ENCODE measurements at places on chromosomes 2 and 18. TPM values are rescaled to one million over a fixed set of nuclear protein-coding genes. Genes with fewer than 3 reads are reported as not detected.

GRCh38 chr2:241859436-241860183 is 916 bp upstream of the PDCD1 start:
- no peaks in the 10 kb centered on the region for H3K36me3 ChIP-seq
- H3K4me1 ChIP-seq, result peaks cover 5% of the 10 kb centered on the region
- H3K27ac ChIP-seq, result no peak overlapping the region

DNA sequence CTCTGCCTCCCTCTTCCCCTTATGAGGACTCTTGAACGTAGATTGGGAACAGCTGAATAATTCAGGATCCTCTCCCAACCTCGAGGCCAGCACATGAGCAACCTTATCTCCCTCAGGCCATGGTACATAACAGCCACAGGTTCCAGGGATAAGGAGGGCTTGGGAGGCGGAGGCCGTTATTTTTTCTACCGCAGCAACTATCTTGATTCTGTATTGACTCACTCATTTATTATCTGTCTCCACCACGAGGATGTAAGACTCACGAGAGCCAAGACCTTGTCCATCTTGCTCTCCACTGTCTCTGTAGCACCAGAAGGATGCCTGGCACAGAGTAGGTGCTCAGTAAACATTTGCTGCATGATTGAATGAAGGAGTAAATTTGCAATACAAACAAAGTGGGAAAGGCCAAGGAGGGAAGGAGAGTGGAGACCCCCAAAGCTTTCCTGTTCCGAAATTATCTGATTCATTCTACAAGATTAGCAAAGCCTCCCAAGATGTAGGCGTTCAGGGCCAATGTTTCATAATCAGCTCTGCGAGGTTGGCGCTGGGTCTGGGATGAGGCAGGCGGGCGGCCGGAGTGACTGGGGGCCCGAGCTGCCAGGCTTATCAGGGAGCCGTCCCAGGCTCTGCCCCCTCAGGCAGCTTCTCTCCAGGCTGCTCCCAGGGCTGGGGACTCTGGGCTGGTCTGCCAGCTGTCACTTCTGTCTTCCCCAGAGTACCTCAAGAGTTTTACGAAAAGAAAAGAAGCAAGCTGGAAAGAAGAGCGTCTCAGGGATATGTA is 31.6 kb downstream of the INPP5D start:
- DNase-seq, result no peak
- H3K36me3 ChIP-seq, result no peaks in the 10 kb centered on the region
- H3K27ac ChIP-seq, result no peak overlapping the region
- no peak overlapping the region for H3K4me3 ChIP-seq

GRCh38 chr2:20164061-20164733 is 60.7 kb downstream of the SDC1 start:
- no peak overlapping the region for H3K4me3 ChIP-seq
- H3K27ac ChIP-seq, result no peak overlapping the region
- no peaks in the 10 kb centered on the region for H3K27me3 ChIP-seq
- DNase-seq, result peak; percentile 50
- peaks cover 17% of the 10 kb centered on the region for H3K4me1 ChIP-seq
- H3K36me3 ChIP-seq, result no peaks in the 10 kb centered on the region

DNA sequence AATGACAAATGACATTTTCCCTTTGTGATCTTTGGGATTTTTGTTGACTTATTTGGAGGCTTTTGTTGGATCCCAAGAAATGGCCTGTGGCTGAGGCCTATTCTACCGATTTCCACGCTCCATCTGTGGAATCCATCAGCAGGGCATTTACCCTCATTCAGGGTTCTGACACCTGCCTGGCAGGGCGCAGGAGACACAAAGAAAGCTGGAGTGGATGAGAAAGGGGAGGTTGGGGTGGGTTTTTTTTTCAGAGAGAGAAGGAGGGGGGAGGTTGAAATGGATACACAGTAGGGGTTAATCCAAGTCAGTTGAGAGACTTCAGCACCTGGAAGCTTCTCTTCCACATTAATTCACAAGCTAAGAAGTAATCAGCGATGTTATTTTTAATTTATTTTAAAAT is 59.7 kb downstream of the PAX3 start:
- no peak for DNase-seq
- no peaks in the 10 kb centered on the region for H3K4me1 ChIP-seq
- H3K36me3 ChIP-seq, result no peaks in the 10 kb centered on the region
- H3K4me3 ChIP-seq, result no peak overlapping the region
- H3K27ac ChIP-seq, result no peak overlapping the region

- no peak overlapping the region for H3K27ac ChIP-seq
- DNase-seq, result peak; percentile 34
- no peak overlapping the region for H3K4me3 ChIP-seq
- no peaks in the 10 kb centered on the region for H3K27me3 ChIP-seq
- no peaks in the 10 kb centered on the region for H3K4me1 ChIP-seq
- no peaks in the 10 kb centered on the region for H3K36me3 ChIP-seq
These were observed 25.4 kb downstream of the PTGR3 start for GRCh38 chr18:75183524-75183923.

The XIRP2 gene
- total RNA-seq, result not detected

GRCh38 chr2:46570396-46570795 is 91.0 kb downstream of the TMEM247 start:
- H3K27me3 ChIP-seq, result no peaks in the 10 kb centered on the region
- no peak overlapping the region for H3K4me3 ChIP-seq
- DNase-seq, result no peak
- H3K36me3 ChIP-seq, result no peaks in the 10 kb centered on the region

GRCh38 chr2:143890798-143891197 is 629.1 kb downstream of the ZEB2 start:
- no peaks in the 10 kb centered on the region for H3K4me1 ChIP-seq
- DNase-seq, result no peak
- no peaks in the 10 kb centered on the region for H3K27me3 ChIP-seq
- no peak overlapping the region for H3K4me3 ChIP-seq
- H3K36me3 ChIP-seq, result no peaks in the 10 kb centered on the region

DNA sequence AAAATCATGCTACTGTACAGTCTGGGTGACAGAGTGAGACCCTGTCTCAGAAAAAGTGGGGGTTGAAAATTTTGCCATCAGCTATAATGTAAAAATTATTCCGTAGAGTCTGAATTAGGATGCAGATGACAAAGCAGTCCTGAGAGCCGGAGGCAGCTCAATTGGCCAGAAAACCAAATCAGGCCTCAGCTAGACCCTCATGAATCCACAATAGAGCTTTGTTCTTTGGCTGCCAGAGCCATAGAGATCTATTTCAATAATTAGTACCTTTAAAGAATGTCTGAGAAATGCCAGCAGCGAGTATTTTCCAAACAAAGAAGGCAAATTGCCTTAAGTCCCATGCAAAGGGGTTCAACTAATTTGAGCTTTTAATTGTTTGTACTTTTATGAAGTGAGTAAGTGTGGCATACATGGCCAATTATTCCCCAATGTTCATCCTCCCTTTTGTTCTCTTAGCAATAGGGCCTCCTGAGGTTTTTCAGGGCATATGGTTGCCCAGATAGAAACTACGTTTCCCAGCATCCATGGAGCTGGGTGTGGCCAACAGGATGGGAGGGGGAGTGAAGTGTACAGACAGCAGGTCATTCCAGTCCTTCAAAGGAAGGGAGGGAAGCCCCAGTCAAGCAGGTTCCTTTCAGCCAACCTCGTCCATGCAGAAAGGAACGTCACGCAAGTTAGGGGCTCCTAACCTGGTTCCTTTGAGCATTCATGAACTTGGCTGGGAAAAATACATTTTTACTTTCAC is 211.3 kb upstream of the APCDD1 start:
- no peaks in the 10 kb centered on the region for H3K36me3 ChIP-seq
- DNase-seq, result no peak
- H3K27me3 ChIP-seq, result no peaks in the 10 kb centered on the region
- no peak overlapping the region for H3K27ac ChIP-seq
- no peaks in the 10 kb centered on the region for H3K4me1 ChIP-seq

DNA sequence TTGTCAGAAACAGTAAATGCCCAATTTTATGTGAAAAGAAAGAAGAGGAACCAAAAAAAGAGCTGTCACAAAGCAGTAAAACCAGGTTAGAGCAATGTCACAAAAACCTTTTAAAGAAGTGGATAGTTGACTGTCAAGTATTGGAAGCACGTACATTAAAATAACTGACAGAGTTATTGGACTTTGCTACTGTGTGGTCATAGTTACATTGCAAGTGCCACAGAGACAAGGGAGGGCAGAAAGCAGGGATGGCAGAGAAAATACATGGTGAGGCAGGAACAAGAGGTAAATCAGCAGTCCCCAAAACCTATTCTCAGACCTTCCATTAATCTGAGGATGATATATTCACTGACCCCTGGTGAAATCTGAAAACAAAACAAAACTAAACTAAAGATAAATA is 116.3 kb downstream of the LRP1B start:
- no peaks in the 10 kb centered on the region for H3K36me3 ChIP-seq
- no peaks in the 10 kb centered on the region for H3K27me3 ChIP-seq
- DNase-seq, result no peak
- H3K27ac ChIP-seq, result no peak overlapping the region

DNA sequence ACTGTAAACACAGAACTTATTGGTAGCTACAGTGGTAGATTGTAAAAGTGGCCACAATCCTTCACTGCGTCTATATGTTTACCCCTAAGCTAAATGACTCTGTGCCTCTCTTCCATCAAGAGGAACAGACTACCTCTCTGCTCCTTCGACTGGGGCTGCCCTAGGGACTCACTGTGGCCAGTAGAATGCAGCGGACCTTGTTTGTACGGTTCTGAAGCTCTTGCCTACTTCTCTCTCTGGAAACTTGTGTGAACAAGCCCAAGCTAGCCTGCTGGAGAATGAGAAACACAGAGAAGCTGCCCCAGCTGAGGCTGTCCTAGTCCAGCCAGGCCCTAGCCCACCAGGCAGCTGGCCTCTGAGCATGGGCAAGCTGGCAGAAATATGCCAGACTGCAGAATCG is 140.8 kb upstream of the SLC1A4 start:
- no peaks in the 10 kb centered on the region for H3K36me3 ChIP-seq
- no peak overlapping the region for H3K27ac ChIP-seq
- no peak overlapping the region for H3K4me3 ChIP-seq
- no peaks in the 10 kb centered on the region for H3K27me3 ChIP-seq

DNA sequence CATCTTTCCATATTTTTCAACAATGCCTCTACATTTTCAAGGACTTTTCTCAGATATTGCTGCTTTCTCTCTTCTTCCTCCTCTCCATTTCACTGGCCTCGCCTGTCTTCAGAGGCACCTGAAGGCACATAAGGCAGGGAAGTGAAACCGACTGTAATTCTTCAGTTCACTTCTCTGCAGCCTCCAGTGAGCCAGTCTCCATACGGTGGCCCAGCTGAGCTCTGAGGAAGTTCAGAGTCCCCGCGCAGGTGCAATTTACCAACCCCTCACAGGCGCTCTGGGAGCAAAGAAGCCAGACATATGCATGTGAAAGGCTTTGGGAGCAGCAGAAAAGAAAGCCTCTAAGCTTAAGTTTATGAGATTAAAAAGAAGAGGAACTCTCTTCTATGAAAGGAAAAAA is 12.4 kb downstream of the KLHL14 start:
- H3K27ac ChIP-seq, result no peak overlapping the region
- H3K36me3 ChIP-seq, result no peaks in the 10 kb centered on the region
- H3K4me3 ChIP-seq, result no peak overlapping the region
- no peaks in the 10 kb centered on the region for H3K4me1 ChIP-seq
- no peak for DNase-seq

GRCh38 chr2:70896765-70897202 is 38.9 kb upstream of the ATP6V1B1 start:
- H3K27ac ChIP-seq, result no peak overlapping the region
- H3K4me1 ChIP-seq, result no peaks in the 10 kb centered on the region
- DNase-seq, result no peak
- peaks cover 77% of the 10 kb centered on the region for H3K27me3 ChIP-seq

GRCh38 chr2:113200736-113201490 is 27.1 kb downstream of the PSD4 start:
- peaks cover 11% of the 10 kb centered on the region for H3K4me1 ChIP-seq
- no peak overlapping the region for H3K4me3 ChIP-seq
- no peaks in the 10 kb centered on the region for H3K27me3 ChIP-seq
- peak; percentile 40 for DNase-seq
- H3K36me3 ChIP-seq, result no peaks in the 10 kb centered on the region

The ANKRD62 gene
- not detected for total RNA-seq

DNA sequence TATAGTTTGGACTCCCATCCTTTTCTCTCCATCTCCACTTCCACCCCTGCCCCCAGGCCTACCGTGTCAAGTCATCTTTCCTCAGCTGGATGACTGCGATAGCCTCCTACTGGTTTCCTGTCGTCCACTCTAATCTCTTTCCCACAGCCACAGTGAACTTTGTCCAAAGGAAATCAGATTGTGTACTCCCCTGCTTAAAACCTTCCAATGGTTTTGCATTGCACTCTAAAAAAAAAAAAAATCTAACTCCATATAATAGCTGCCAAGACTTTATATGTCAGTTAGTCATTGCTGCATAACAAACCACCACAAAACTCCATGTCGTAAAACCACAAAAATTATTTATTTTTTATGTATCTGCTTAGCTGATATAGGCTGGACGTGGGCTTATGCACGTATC is 160.2 kb upstream of the CCDC68 start:
- no peaks in the 10 kb centered on the region for H3K4me1 ChIP-seq
- H3K36me3 ChIP-seq, result no peaks in the 10 kb centered on the region
- DNase-seq, result no peak
- no peak overlapping the region for H3K27ac ChIP-seq
- H3K27me3 ChIP-seq, result no peaks in the 10 kb centered on the region

GRCh38 chr18:13614641-13615288 is 111.6 kb downstream of the FAM210A start:
- H3K27ac ChIP-seq, result no peak overlapping the region
- H3K4me3 ChIP-seq, result no peak overlapping the region
- no peak for DNase-seq
- H3K4me1 ChIP-seq, result no peaks in the 10 kb centered on the region
- H3K27me3 ChIP-seq, result peaks cover 59% of the 10 kb centered on the region
- H3K36me3 ChIP-seq, result no peaks in the 10 kb centered on the region

- H3K36me3 ChIP-seq, result no peaks in the 10 kb centered on the region
- H3K4me1 ChIP-seq, result peaks cover 69% of the 10 kb centered on the region
- DNase-seq, result peak; percentile 65
- H3K27ac ChIP-seq, result peak overlapping the region; percentile 89
- H3K27me3 ChIP-seq, result no peaks in the 10 kb centered on the region
- H3K4me3 ChIP-seq, result peak overlapping the region; percentile 67
These were observed 67.0 kb downstream of the ZEB2 start for GRCh38 chr2:144452989-144453336.

- no peak overlapping the region for H3K27ac ChIP-seq
- H3K4me3 ChIP-seq, result no peak overlapping the region
- H3K36me3 ChIP-seq, result no peaks in the 10 kb centered on the region
- DNase-seq, result peak; percentile 11
- H3K4me1 ChIP-seq, result no peaks in the 10 kb centered on the region
These were observed 415.9 kb downstream of the NBAS start for GRCh38 chr2:15145046-15145817.

DNA sequence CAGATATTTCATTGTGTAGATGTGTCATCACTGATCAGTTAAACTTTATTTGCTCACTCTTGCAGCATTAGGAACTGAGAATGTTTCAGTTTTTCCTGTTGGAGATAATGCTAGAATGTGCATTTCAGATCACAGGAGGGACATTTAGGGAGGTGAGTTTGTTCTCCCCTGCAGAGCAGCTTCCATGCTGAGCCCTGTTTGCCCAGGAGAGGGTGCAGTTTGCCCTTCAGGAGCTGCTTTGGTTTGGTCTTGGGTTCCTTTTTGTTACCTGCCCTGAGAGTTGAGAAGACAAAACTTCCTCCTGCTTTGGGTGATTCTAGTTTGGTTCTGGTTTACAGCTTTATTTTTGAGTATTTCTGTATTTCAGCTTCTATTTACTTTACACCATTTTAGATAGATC is 49.9 kb downstream of the DGKD start:
- H3K4me1 ChIP-seq, result no peaks in the 10 kb centered on the region
- H3K27me3 ChIP-seq, result no peaks in the 10 kb centered on the region

Data from GM23248 (cell line).